ENCODE measurements at places on chromosomes 6 and 20.

DNA sequence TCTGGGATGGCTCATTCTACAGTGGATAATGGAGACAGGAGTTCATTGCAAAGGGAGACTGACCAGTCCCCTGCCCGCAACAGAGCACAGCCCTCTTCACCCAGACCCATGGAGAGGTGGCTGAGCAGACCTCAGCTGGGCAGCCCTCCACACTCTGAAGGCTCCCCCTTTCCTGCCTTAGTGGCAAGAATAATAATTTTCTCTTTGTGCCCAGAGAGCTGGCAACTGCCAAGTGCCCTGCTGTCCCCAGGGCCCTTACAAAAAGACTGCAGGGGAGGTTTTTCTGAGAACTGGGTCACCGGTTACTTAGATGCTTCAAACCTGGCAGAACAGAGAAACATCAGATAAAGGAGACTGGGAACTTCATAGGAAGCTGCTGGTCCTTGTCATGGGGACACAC is 35.4 kb upstream of the ZNFX1 start:
- peak; percentile 56 for DNase-seq

DNA sequence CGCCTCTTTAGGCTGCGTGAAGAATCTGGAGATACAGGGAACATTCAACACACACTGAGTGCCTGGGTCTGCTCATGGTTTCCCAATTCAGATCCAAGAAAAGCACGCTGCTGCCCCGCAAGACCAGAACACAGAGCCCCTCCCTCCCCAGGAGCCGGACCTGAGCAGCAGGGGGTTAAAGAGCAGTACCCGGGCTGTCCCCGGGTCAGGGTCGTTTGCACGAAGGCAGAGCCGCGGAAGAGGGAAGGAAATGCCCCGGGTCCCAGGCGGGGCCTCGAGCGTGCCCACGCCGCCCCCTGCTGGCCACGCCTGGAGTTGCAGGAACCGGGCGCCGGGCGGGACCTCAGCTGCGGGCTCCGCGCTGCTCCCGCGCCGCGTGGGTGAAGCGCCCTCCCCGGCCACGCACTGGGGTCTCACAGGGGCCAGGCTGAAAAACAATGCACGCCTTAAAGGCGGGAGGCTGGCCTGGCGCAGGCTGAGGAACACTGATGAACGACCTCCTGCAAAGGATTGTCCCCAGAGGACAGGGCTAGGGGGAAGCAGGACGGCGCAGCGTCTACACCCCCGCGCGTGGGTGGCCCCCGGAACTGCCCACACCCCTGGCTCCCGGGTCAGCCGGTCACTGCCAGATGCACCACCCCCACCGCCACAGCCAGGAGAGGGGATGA is 48.9 kb downstream of the ANKRD60 start:
- DNase-seq, result peak; percentile 40

- no peak for DNase-seq
These were observed 129.8 kb upstream of the EDN1 start for GRCh38 chr6:12160326-12160725.

DNA sequence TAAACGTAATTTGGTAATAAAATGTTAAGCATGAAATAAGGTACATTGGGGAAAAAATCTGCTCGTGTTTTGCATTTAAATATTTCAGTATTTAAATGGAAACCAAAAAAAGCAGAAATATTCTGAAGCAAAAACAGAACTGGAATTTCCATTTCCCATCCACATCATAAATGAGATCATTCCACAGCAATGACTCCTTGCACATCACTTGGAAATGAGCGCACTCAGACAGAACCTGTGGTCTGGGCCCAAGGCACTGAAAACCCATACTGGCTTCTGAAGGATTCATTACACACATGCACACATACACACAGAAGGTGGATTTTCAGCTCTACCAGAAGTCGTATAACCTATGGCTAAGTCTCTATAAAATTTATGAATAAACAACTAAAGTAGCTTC is 174.8 kb downstream of the IBTK start:
- no peak for DNase-seq

DNA sequence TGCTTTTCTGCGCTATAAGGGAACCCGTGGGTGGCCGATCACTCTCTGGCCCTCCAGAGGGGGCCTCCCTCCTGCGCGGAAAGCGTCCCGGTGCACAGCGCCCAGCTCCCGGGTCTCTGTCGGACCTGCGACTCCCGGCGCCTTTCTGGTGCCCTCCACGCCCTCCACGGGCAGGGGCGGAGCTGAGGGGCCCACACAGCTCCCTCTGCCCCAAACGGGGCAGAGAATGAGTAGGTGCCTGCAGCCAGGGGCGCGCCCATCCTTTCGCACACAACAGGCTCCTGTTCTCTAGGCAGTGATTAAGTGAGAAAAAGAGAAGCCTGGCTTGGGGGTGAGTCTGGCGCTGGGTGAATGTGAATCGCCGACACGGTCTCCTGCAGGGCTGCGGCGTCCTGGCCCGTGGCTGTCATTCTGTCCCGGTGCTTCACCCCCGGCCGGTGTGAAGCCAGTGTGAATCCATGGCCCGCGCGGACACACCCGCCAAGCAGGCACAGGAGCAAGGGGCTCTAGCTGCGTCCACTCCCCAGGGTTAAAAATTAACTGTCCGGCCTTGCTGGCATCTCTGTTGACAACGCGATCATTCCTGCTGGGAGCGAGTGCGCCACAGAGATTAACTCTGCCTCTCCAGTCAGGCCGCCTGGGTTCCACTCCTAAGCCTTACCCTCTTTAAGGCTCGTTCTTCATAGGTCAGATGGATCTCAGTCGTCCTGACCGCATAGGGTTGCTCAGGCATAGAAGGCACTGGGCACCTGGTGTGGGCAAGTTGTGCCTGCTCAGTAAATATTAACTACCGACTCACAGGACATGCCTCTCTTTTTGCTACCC is 88.8 kb downstream of the PCSK2 start:
- no peak for DNase-seq
